NCI-H1930 (cell line): ENCODE measurements at places on chromosomes 11 and 22.

DNA sequence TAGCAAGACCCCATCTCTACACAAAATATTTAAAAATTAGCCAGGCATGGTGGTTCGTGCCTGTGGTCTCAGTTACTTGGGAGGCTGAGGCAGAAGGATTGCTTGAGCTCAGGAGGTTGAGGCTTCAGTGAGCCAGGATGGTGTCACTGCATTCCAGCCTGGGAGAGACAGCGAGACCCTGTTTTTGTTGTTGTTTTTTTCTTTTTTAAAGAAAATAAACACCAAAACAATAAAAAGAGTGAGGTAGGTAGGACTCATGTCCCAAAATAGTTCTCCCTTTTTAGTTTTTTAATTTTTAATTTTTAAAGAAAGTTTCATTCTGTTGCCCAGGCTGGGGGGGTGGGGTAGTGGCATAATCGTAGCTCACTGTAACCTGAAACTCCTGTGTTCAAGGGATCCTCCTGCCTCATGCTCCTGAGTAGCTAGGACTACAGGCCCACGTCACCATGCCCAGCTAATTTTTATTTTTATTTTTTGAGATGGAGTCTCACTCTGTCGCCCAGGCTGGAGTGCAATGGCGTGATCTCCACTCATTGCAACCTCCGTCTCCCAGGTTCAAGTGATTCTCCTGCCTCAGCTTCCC lies 25.5 kb upstream of the MALAT1 start:
- no peak for DNase-seq

DNA sequence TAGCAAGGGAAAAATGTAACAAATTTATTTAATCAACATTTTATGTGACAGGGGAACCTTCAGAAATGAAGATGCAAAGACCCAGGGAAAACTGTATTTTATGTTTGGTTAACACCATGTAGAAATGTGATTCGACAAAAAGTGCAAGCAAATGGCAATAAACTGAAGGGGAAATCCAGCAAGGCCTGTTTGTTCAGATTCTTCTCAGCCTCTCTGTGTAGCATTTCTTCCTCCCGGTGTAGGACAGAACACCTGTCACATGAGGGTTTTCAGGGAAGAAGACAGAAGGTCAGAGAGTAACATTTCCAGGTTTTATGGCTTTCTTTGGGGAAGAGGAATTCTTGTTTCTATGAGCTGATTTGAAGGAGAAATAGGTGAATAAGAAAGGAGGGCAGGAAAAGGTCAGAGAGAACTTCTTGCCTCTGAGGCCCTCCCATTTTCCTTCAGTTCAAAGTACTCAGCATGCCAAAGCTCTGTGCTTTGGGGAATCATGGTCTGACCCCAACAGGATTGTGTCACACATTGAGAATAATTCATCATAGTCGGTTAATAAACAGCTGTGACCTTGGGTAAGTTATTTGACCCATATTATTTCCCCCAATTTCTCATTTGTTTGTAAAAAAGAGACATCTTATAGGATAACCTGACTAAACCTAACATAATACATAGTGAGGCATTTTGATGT lies 45.5 kb upstream of the ME3 start:
- DNase-seq = no peak

- DNase-seq = no peak
Observed at GRCh38 chr11:103736315-103737036, 300.0 kb upstream of the DDI1 start.

DNA sequence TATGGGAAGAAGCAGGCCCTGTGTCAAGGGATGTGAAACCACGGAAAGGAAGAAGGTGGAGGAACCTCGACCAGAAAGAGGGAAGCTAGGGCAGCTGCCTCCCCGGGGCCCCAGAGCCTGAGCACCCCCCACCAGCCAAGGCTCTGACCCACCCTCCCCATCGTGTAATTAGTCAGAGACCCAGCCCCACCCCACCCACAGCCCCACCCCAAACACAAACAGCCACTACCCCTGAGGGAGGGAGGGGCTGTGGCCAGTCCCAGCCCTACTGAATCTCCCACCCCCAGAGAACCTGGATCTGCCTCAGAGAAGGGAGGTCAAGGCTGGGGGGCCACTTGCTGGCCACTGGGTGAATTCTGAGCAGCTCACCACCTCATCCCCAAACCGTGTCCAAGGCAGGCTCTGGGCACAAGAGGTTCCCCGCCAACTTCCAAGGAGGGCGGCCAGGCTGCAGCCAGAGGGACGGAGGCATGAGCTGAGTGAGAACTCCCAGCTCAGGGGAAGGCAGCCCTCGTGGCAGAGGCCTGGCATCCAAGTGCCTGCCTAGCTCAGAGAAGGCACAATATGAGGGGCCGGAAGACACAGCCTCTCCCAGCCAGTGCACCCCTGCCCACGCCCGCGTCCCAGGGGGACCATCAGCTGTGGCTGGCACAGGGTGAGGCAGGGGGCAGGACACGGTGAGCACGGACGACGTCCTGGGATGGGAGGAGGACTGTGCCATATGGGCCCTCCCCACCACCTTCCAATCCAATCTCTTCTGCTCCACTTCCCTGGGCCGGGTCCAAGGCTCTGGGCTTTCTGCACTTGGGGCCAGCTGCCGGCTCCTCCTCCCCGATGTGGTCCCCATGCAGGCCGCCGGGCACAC lies 2.7 kb downstream of the PLXNB2 start:
- no peak for DNase-seq

DNA sequence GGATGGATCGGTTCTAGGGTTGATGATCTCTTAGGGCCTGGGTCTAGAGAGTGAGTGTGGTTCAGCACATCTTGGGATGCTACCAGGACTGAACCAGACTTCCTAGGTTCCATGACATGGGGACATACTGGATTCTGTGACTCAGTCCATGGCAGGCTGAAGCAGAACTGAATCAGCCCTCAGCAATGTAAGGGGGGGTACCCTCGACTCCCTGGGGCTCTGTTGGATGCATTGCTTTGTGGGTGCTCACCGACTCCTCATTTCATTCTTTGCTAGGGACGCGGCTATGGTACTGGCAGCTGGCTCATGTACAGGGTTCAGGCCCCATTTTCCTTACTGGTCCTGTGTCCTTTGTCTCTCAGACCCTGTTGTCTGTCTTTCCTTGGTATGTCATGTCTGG lies 733 bp upstream of the GRAMD1B start:
- no peak for DNase-seq

GRCh38 chr11:94201004-94201465 lies 72.4 kb downstream of the PANX1 start:
- DNase-seq = no peak

GRCh38 chr11:925496-926301 lies at the start of gene AP2A2:
Gene AP2A2 (plus strand): TSS chr11:925870. CDS start chr11:926022, 152 bp downstream.
- DNase-seq = peak; percentile 86

GRCh38 chr22:45488764-45489370 lies 13.8 kb upstream of the FBLN1 start:
- no peak for DNase-seq

- DNase-seq = no peak
Observed at GRCh38 chr22:46731246-46732040, 6.6 kb downstream of the CERK start.

GRCh38 chr22:28029201-28029948 lies 110.3 kb upstream of the PITPNB start:
- peak; percentile 13 for DNase-seq

- DNase-seq = no peak
Observed at GRCh38 chr11:31582697-31583096, 73.1 kb downstream of the ELP4 start.

GRCh38 chr22:18013436-18013835 lies 10.9 kb downstream of the MICAL3 start:
- DNase-seq = no peak

GRCh38 chr11:20208622-20209111 lies 48.4 kb upstream of the DBX1 start:
- DNase-seq = no peak

DNA sequence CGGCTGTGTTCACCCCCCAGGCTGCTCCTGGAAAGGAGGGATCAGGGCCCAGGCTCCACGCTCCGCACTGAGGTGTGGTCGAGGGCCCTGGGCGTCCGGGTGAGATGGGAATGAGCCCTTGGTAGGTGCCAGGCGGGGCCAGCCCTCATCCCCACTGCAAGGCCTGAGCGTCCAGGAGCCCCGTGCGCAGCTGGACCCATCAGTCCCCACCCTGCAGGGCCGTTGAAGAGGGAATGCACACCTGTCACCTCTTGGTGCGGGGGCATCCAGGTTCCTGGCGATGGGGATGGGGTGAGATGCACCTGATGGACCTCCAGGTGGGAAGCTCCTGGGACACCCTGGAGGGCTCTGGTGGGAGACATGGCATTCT lies 72.2 kb downstream of the KCNQ1 start:
- no peak for DNase-seq

GRCh38 chr11:93267383-93267782 lies 63.2 kb upstream of the DEUP1 start:
- DNase-seq = no peak

DNA sequence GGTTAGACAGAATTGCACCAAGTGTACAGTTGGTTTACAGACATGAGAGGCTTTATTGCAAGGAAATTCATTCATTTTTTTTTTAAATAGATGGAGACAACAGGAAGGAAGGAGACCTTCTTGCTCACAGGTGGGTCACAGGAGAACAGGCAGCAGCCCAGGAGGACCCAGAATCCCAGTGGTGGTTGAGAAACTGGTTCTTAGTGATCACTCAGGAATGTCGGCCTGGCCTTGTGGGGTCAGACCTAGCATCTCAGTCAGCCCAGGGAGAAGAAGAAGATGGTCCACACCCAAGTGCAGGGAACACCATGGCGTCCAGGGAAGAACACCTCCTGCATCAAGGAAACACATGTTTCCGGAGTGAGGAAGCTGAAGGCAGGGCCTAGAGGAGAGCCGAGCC lies 849 bp downstream of the KRTAP5-11 start:
- no peak for DNase-seq

- DNase-seq = no peak
Observed at GRCh38 chr22:23070418-23071229, at the start of gene GNAZ. Gene GNAZ (plus strand): TSS chr22:23070519. CDS start chr22:23095696, 25,177 bp downstream.

DNA sequence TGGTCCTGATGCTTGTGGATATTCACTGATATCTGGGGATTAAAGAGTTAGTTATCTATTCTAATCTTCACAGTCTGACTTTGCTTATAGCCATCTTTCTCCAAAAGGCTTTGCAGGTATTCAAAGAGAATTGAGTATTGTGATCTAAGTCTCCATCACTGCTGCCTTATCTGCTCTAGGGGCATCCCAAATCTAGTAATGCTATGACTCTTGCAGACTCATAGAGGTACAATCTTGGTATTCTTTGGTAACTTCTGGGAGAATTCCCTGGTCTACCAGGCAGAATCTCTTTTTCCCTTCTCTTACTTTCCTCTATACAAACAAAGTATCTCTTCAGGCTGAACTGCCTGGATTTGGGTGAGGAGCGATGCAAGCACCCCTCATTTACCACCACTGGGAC lies 746.3 kb downstream of the JRKL start:
- DNase-seq = no peak
